ENCODE measurements at places on chromosomes 16 and 17. TPM values are rescaled to one million over a fixed set of nuclear protein-coding genes. Genes with fewer than 3 reads are reported as not detected.

DNA sequence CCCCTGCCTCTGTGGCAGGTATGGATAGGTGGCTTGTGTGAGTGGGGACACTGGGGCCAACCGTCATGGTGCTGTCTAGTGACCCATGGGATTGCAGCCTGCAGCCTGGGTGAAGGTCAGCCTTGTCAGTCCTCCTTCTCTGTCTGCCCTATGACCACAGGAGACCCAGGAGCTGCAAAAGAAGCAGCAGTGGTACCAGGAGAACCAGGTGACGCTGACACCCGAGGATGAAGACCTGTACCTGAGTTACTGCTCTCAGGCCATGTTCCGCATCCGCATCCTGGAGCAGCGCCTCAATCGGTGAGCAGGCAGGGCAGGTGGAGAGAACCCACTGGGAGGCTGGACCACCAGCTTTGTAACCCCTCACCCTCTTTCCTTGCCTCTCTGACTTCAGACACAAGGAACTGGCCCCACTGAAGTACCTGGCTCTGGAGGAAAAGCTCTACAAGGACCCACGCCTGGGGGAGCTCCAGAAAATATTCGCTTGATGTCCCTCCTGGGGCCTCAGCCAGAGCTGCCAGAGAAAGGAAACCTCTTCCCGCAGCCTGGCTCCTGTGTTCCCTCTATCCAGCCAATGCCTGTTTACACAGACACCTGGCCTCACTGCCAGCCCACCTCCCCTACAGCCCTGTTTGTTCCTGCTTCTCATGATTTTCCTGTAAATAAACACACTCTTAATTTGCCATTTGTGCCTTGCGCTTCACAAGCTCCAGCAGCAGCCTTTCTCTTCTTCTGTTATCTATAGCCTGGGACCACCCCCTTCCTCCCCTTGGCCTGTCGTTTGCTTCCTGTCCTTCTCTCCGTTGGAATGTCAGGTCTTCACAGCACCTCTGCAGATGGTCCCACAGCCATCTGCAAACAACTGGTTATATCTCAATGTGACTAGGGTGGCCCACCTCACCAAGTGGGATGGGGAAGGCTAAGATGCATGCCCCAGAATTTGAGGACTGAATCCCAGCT is 4.5 kb upstream of the KATNB1 start:
- H3K27ac ChIP-seq: peak overlapping the region; percentile 49
- no peak overlapping the region for H3K4me3 ChIP-seq
- peaks cover 16% of the 10 kb centered on the region for H3K4me1 ChIP-seq
- H3K27me3 ChIP-seq: no peaks in the 10 kb centered on the region
- DNase-seq: no peak

GRCh38 chr16:9124908-9125584 is 33.6 kb downstream of the HAPSTR1 start:
- peaks cover 5% of the 10 kb centered on the region for H3K36me3 ChIP-seq
- peaks cover 31% of the 10 kb centered on the region for H3K4me1 ChIP-seq
- DNase-seq: no peak
- no peaks in the 10 kb centered on the region for H3K27me3 ChIP-seq
- H3K4me3 ChIP-seq: no peak overlapping the region

GRCh38 chr17:77844681-77845080 is 113.8 kb upstream of the TNRC6C start:
- no peak overlapping the region for H3K27ac ChIP-seq
- no peak for DNase-seq
- no peaks in the 10 kb centered on the region for H3K36me3 ChIP-seq
- no peak overlapping the region for H3K4me3 ChIP-seq

DNA sequence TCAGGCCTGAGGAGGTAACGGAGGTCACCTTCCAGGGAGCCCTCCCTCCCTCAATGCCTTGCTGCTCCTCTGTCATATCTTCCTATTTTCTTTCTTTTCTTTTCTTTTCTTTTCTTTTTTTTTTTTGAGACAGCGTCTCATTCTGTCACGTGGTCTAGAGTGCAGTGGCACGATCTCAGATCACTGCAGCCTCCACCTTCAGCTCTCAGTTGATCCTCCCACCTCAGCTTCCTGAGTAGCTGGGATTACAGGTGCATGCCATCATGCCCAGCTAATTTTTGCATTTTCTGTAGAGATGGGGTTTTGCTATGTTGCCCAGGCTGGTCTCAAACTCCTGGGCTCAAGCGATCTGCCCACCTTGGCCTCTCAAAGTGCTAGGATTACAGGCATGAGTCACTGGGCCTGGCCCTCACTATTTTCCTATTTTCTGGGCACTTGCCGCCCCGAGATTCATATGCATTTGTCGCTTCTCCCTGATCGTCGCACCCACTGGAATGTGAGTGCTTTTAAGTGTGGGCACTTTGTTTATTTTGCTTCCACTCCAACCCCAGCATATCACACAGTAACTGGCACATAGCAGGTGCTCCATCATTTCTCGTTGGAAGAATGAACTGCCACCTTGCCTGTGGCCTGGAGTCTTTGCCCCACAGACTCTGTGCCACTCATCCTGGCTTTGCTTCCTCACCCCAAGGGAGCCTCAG is 31.7 kb downstream of the CPNE2 start:
- H3K27me3 ChIP-seq: no peaks in the 10 kb centered on the region
- DNase-seq: no peak
- peak overlapping the region; percentile 67 for H3K4me3 ChIP-seq
- peaks cover 63% of the 10 kb centered on the region for H3K4me1 ChIP-seq

GRCh38 chr16:85862476-85863383 is 36.2 kb upstream of the IRF8 start:
- peaks cover 9% of the 10 kb centered on the region for H3K27me3 ChIP-seq
- no peak for DNase-seq
- H3K4me1 ChIP-seq: peaks cover 3% of the 10 kb centered on the region
- H3K36me3 ChIP-seq: no peaks in the 10 kb centered on the region
- no peak overlapping the region for H3K4me3 ChIP-seq
- no peak overlapping the region for H3K27ac ChIP-seq

- no peaks in the 10 kb centered on the region for H3K4me1 ChIP-seq
- H3K36me3 ChIP-seq: no peaks in the 10 kb centered on the region
- no peak overlapping the region for H3K27ac ChIP-seq
- no peak for DNase-seq
Observed at GRCh38 chr16:63806794-63807506, 1314.9 kb downstream of the CDH11 start.

DNA sequence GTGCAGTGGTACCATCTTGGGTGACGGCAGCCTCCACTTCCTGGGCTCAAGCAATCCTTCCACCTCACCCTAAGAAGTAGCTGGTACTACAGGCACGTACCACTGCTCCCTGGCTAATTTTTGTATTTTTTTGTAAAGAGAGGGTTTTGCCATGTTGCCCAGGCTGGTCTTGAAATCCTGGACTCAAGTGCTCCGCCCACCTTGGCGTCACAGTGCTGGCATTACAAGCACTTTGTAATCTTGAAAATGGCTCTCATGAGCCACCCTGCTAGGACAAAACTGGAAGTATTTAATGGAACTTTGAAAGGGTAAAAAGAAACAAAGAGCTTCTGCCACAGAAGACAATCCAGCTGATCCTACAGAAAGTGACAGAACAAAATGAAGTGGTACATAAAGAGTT is 9.2 kb downstream of the SUMO2 start:
- H3K27ac ChIP-seq: no peak overlapping the region
- peak overlapping the region; percentile 30 for H3K4me3 ChIP-seq
- no peaks in the 10 kb centered on the region for H3K27me3 ChIP-seq
- no peak for DNase-seq
- peaks cover 37% of the 10 kb centered on the region for H3K4me1 ChIP-seq

DNA sequence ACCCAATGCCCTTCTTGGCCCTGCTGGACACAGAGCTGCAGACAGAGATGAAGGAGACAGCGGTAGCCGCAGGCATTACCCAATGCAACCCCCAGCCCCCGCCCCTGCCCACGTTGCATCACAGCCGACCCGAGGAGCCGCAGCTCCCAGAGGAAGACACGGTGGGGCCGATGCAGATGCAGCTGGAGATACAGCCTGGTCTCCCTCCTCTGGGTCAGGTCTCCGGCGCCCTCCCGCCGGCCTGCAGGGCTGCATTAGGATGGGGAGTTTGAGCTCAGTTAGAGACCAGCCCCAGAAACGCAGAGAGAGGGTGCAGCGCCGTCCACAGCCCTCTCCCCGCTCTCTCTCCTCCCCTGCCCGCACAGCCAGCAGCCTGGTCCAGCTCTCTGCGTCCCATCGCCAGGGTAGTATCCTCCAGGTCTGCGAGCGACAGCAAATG is 19.4 kb upstream of the UBE2I start:
- no peaks in the 10 kb centered on the region for H3K4me1 ChIP-seq
- peak overlapping the region; percentile 58 for H3K4me3 ChIP-seq
- peaks cover 66% of the 10 kb centered on the region for H3K27me3 ChIP-seq
- no peak overlapping the region for H3K27ac ChIP-seq

- H3K4me1 ChIP-seq: peaks cover 39% of the 10 kb centered on the region
- no peaks in the 10 kb centered on the region for H3K36me3 ChIP-seq
- H3K27ac ChIP-seq: peak within 1 kb of the TSS; percentile 87
- DNase-seq: no peak
- no peaks in the 10 kb centered on the region for H3K27me3 ChIP-seq
Observed at GRCh38 chr17:43021741-43022512, at the start of gene VAT1. Gene VAT1 (minus strand): TSS chr17:43022385. CDS start chr17:43022322, 63 bp downstream.

DNA sequence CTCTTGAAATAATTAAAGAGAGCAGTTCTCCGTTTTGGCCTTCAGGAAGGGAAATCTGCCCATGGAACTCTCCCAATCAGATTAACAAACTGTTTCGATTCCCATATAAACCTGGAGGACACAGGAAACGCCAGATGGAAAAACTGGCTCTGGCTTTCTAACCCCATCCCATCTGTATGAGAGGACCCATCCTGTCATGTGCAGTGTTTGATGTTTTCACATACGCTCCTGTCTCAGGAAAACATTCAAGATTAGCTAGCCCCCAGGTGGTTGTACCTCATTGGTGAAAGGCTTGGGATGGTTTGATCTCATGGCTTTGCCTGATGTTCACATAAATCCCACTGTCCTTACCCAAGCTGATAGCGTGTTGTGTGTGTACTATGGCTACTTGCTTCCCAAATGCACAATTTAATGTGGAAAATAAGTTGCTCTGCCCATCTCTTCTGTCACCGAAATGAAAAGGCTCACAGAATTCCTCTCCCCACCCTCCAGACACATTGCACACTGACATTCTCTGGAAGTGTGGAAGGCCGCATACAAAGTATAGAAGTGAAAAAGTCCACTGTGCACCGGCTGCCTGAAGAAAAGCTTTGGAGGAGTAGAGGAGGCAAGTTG is 18.2 kb upstream of the ERN1 start:
- H3K4me3 ChIP-seq: no peak overlapping the region
- no peak for DNase-seq
- no peaks in the 10 kb centered on the region for H3K27me3 ChIP-seq

DNA sequence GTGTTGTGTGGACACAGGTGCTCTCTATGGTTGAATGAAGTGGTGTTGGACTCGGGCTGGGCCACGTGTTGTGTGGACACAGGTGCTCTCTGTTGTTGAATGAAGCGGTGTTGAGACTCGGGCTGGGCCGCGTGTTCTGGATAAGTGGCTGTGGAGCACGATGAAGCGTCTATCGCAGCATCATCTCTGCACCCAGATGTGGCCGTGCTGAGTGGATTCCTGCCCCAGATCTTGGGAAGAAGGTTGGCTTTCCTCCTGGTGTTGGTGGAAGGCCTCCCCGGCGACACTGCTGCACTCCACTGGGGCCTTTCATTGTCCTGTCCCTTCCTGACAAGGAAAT is 69.1 kb downstream of the RPTOR start:
- no peak overlapping the region for H3K4me3 ChIP-seq
- H3K4me1 ChIP-seq: peaks cover 74% of the 10 kb centered on the region
- no peaks in the 10 kb centered on the region for H3K36me3 ChIP-seq
- H3K27ac ChIP-seq: peak overlapping the region; percentile 91
- no peaks in the 10 kb centered on the region for H3K27me3 ChIP-seq

DNA sequence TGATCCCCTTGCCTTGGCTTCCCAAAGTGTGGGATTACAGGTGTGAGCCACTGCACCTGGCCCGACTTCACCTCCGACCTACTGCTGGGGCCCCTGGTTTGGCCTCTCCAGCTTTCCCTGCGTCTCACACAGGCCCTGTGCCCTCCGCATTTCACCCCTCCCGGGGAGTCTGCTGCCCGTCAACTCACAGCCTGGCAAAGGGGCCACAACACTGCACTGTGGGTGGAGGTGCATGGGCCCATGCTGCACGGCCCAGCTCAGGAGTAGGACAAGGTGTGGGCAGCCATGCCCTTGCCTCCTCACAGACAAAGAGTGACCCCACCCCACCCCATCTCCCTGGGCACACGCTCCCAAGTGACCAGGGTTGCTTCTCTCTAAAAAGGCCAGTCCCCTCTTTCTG is 12.6 kb upstream of the TBX2 start:
- peaks cover 2% of the 10 kb centered on the region for H3K36me3 ChIP-seq
- no peak for DNase-seq

- H3K36me3 ChIP-seq: no peaks in the 10 kb centered on the region
- H3K4me3 ChIP-seq: no peak overlapping the region
- peaks cover 7% of the 10 kb centered on the region for H3K27me3 ChIP-seq
- H3K27ac ChIP-seq: no peak overlapping the region
- DNase-seq: no peak
Observed at GRCh38 chr16:10599626-10600025, 19.2 kb upstream of the EMP2 start.

The KRTAP9-4 gene
- not detected for total RNA-seq

The MT1A gene
- total RNA-seq: not detected

The KRT33A gene
- total RNA-seq: not detected

The DRC3 gene
- 1.1 TPM for total RNA-seq

The CD300E gene
- total RNA-seq: not detected

Measured in naive thymus-derived CD8-positive, alpha-beta T cell (primary cell).